Upper lobe of left lung (tissue), 6 donors: ENCODE measurements at places on chromosomes 5 and 9. TPM values are rescaled to one million over a fixed set of nuclear protein-coding genes. Genes with fewer than 3 reads are reported as not detected.

The SLC34A1 gene
- total RNA-seq = not detected

The SLCO6A1 gene
- not detected for total RNA-seq

The FBP1 gene
- 171 TPM for total RNA-seq

The THG1L gene
- total RNA-seq = 12.4 TPM

The BAAT gene
- not detected for total RNA-seq

The ICE1 gene
- total RNA-seq = 30.4 TPM

The ZNF883 gene
- 1.2 TPM for total RNA-seq

The RGP1 gene
- total RNA-seq = 20.1 TPM

The IFNK gene
- total RNA-seq = not detected

The FAM221B gene
- total RNA-seq = not detected

The JAKMIP2 gene
- total RNA-seq = 6.3 TPM

The ADAMTS2 gene
- total RNA-seq = 10.0 TPM

The PPP3R2 gene
- not detected for total RNA-seq

The ZNF618 gene
- 7.8 TPM for total RNA-seq

The MEIKIN gene
- 0.77 TPM for total RNA-seq
